ENCODE measurements at places on chromosomes 6 and 20.
A peak's percentile ranks its signal among the peaks of the same experiment; 100 is the strongest.

DNA sequence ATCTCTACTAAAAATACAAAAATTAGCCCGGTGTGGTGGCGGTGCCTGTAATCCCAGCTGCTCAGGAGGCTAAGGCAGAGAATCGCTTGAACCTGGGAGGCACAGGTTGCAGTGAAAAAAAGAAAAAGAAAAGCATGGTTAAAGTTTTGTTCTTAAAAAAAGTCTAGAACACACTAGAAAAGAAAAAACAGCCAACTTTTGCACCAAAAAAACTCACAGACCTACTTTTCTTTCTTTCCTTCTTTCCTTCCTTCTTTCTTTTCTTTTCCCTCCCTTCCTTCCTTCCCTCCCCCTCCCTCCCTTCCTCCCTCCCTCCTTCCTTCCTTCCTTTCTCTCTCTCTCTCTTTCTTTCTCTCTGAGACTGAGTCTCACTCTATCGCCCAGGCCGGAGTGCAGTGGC, 204.4 kb downstream of the BTBD9 start:
- DNase-seq, result no peak

GRCh38 chr20:57391439-57392301, 474 bp downstream of the RBM38 start:
- peak; percentile 30 for DNase-seq

DNA sequence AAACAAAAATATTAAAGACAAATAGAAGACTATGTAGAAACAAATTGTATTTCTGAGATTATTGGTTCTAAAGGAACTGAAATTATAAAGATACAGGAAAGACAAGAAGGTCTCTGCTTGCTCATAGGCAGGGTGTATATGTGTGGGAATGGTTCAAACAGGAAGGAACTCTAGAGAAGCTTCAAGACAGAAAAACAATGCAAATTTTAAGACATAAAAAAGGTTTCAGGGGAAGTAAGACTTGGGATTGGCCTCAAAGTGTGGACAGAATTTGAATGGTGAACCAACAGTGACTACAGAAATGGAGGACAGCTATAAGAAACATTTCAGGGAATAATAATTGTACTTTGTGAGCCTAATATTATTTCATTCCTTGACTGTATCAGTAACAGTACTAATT, 50.3 kb downstream of the OR2B2 start:
- no peak for DNase-seq

GRCh38 chr6:170316071-170316470, 9.5 kb downstream of the FAM120B start:
- no peak for DNase-seq

GRCh38 chr20:59152559-59153354, 10.9 kb upstream of the ZNF831 start:
- DNase-seq, result no peak

DNA sequence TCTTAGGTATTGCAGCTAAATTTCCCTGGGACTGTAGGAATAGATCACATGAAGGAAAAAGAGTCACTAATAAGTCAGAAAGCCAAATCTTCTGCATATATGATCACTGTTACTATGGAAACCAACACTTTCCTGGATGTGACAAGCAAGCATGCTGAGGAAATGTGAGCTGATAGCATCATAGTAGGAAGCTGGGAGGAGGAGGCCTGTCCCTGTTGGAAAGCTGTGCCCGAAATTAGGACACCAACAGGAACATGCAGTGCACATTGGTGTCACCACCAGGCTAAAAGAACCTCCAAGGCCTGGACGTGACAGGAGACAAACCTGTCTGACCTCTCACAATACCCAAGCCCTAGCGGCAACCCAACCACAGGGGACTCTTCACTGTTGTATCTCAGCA, 181.9 kb upstream of the PCSK2 start:
- no peak for DNase-seq

GRCh38 chr6:114764866-114765265, 422.0 kb upstream of the HS3ST5 start:
- DNase-seq, result no peak

DNA sequence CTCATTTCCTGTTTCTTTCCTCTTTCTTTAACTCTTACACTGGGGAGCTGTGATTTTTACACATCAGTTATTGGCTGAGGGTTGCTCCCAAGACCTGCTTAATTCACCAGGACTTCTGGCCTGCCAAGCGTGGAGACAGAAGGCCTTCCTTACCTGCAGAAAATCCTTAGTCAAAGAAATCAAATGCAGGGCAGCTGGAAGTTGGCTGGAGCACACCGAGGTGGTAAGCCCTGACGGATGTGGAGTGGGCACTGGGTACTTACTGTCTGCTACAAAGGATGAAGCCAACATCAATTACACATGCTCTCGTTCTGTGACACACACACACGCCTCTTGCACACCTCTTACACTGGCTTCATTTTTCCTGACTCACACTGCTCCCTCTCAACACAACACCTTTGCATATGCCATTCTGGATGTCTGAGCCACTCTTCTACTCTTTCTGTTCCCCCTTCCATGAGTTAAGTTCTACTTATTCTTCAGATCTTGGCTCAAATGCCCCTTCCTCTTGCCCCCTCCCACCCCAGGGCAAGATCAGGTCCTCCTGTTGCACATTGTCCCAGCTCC, 61.6 kb downstream of the TTI1 start:
- DNase-seq, result no peak

DNA sequence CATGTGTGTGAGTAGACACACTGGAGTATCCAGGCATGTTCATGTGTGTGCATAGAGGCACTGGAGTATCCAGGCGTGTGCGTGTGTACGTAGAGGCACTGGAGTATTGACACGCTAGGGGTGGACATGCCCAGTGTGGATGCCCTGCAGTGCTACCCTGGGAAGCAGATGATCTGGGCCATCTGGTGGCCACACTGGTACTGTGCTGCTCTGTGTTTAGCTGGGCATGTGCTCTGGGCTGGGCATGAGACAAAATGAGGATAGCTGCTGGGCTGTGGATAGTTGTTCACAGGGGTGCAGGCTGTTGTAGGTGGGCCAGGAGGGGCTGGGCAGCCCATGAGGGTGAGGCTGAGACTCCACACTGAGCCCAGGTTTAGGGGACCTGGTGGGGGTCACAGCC, 24.0 kb upstream of the NPBWR2 start:
- no peak for DNase-seq
